Kidney (tissue), 22 donors: ENCODE measurements at places on chromosomes 1 and 21. TPM values are rescaled to one million over a fixed set of nuclear protein-coding genes. Genes with fewer than 3 reads are reported as not detected.

Gene GNG4
- total RNA-seq = not detected

Gene LHX4
- total RNA-seq = not detected

Gene FAM72A
- total RNA-seq = 3.4 TPM

Gene TMPRSS3
- total RNA-seq = 15.4 TPM

Gene TENT5C
- 22.2 TPM for total RNA-seq
